ENCODE measurements at places on chromosomes 4 and X.

- DNase-seq = no peak
Observed at GRCh38 chrX:38820751-38821150, 19.5 kb downstream of the MID1IP1 start.

DNA sequence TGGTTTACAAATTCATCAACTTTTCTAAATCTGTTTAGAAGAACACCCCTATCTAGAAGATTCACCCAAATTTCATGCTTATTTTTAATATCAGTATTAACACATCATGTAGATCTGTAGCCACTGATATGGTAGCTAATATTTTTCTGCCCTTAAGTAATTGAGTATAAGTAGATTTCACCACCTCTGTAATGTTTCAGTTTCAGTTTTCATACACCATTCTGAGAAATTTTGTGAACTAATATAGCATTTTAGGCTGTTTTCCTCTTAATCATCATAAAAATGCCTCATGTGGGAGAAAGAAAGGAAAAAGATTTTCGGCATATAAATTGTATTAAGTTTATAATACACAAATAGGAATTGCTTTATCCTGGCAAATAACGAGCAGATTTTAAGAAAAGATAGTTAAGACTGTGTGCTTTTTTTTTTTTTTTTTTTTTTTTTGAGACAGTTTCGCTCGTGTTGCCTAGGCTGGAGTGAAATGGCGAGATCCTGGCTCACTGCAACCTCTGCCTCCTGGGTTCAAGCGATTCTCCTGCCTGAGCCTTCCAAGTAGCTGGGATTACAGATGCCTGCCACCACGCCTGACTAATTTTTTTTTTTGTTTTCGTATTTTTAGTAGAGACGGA lies 21.4 kb upstream of the RBPJ start:
- DNase-seq = no peak

DNA sequence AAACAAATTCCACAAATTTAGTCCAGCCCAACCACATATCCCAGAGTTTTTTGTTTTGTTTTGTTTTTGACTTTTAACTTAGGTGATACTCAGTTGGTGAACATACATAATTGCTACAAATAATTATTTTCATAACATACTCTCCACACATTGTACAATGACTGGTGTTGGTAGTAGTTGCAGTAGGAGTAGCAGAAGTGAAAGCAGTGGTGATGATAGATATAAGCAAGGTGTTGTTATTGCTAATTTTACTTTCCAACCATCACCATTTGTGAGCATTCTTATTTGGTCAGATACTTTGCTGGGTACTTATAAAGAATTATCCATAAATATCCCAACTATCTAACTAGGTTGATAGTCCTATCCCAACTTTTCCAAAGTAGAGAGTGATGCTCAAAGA lies 47.3 kb downstream of the ARHGAP24 start:
- DNase-seq = no peak

GRCh38 chr4:128225148-128225547 lies 62.5 kb downstream of the PGRMC2 start:
- peak; percentile 52 for DNase-seq

- no peak for DNase-seq
Observed at GRCh38 chr4:113978105-113978504, 1.3 kb downstream of the ARSJ start.

DNA sequence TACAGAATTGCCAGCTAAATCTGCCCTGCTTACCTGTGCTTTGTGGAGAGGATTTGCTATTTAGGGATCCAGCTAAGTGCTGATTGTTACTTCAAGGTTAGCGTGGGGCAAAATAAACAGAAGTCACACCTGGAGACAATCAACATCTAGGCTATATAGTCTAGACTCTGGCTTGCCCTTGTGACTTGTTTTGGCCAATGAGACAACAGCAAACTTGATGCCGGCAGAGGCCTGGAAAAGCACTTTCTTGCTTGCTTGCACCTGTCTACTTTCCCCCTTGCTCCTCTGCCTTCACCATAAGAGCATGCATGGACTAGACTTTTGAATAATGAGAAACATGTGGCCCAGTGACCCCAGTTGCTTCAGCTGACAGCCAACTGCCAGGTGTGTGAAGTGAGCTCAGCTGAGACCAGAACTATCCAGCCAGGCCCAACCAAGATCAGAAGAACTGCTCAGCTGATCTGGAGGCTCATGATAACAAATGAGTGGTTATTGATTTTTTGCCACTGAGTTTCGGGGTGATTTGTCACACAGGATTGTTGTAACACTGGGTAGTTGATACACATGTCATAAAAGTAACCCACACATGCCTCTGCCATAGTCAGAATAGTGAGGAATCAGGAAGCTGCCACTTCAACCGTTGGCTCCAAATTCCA lies 164.4 kb downstream of the RBMX2 start:
- no peak for DNase-seq

GRCh38 chr4:103478734-103479133 lies 241.1 kb downstream of the TACR3 start:
- DNase-seq = no peak

DNA sequence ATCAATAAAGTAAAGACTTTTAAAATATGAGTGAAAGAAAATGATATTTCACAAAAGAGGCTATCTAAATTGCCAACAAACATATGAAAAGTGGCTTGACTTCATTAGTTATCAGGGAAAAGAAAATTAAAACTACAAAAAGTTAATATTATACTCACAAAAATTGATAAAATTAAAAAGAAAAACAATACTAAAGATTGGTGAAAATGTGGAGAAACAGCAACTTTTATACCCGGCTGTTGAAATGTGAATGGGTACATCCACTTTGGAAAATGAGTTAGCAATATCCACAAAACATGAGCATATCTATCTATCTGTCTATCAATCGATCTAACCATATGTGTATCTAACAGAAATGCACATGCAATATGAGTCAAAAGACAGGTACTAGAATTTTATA lies 122.3 kb downstream of the ANAPC10 start:
- DNase-seq = no peak

DNA sequence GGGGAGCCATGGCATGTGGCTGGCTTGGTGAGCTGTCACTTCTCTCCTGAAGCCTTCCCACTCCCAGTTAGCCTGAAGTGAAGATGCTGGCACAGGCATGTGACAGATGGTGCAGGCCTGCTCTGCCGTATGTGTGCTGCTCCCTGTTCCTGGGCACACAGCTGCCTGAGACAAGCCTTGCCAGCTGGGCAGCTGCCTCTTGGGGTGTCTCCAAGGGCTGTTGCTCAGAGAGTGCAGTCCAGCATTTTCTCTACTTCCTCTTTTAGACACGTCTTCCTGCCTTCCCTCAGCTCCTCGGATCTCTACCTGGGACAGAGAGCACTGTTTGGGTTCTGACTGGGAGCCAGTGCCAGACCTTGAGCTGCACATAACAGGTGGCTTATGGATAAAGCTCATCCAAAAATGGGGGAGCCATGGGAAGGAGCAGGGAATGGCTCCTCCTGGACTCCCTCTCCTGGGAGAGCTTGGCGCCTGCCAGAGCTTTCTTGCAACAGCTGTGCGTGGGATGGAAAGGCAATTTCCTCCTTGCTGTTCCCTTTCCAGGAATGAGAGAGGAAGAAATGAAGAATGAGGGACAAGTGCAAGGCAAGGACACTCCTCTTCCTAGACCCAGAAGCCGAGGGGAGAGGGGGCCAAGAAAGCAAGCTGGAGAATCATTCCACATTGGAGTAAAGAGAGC lies 132.9 kb downstream of the MSL3 start:
- DNase-seq = no peak

GRCh38 chr4:169236873-169237626 lies 33.7 kb downstream of the SH3RF1 start:
- no peak for DNase-seq

DNA sequence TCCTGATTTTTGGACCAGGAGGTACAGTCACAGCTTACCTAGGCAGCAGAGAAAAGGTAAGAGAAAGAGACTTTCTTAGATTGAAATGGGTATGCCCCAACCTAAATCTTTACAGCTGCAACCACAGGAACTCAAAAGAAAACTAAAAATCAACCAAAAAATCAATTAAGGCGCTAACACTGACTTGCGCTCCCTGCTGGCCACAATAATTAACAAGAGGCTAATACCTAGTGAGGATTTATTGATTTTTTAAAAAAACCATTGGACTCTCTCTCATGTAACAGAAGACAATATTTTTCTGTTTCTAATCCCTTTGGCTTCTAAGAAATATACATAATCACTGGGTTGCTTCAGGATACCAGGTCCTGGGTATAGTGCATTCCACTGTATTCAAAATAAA lies 153.9 kb upstream of the TENM3 start:
- no peak for DNase-seq

DNA sequence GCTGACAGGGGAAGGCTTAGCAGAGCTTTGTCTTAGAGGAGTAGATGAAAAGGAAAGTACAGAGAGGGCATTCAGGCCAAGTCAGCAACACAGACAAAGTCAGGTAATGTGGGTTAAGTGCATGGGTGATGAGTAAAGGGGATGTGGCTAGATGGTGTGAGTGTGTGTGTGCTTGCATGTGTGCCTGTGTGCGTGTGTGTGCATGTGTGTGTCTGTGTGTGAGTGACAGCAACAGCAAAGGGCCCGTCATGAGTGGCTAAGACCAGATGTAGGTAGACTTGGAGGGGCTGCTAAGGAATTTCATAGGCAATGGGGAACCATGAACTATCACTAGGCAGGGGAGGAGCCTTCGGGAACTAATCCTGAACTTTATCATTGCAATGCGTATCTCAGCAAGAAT lies 2.2 kb upstream of the GPR78 start:
- DNase-seq = no peak
